ENCODE measurements at places on chromosomes 4 and X. TPM values are rescaled to one million over a fixed set of nuclear protein-coding genes. Genes with fewer than 3 reads are reported as not detected.

DNA sequence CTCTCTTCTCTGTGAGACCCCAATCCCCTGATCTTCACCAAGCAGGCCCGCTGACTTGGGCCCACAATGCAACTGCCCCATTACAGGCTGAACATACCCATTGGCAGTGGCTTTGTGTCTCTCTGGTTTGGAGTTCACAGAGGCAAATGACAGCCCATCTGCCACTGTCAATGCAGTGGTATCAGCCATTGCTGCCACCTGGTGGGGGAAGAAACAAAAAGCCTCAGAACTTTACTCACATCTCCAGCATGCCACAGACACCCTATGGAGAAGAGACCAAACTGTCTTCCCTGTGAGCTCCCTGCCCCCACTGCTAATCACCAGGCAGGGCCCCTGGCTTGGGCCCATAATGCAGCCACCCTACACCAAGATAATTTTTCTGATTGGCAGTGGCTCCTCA, 729.3 kb upstream of the ACTRT1 start:
- no peak for DNase-seq

GRCh38 chr4:141763374-141763773, 127.0 kb downstream of the IL15 start:
- DNase-seq, result no peak

DNA sequence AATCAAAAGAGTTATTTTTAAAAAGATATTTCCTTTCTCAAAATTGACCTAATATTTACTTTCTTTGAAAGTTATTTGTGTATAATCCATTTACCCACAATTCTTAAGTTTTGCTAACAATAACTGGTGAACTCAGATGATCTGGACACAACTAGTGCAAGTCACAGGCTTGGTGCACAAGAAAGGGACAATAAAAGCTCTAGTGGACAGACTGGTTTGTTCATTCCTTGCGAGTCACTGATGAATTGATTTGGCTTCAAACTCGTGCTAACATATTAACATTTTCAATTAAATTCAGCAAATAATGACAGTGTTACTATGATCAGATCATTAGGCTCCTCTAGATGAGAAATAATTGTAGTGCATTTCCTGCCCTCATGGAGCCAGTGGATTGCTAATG, 169.2 kb downstream of the BMPR1B start:
- DNase-seq, result no peak

The HPGD gene
- 0.21 TPM for polyA plus RNA-seq

All from AG04450 (cell line).